ENCODE measurements at places on chromosomes 3 and 15.

DNA sequence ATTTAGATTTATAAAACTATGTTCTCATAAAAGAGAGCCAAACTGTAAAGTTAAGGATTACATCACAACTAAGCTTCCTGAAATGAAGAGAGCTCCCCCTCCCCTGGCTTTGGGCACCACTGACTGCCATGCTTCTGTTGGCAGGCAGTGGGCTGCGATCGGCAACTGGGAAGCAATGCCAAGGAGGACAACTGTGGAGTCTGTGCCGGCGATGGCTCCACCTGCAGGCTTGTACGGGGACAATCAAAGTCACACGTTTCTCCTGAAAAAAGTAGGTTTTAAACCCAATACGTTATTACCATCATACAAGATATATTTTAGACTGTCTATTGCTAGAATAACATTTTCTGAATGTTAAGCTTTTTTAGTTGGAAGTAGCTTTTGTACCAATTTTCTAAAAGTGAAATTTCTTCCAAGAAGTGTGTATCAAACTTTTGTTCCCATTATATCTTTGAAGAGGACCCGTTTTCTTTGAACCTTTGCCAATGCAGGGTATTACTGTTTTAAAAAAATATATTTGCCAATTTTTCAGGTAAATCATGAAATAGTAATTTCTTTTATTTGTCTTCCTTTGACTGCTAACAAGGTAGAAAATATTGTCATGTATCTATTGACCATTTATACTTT lies 184.1 kb downstream of the ADAMTSL3 start:
- peak; percentile 3 for DNase-seq

DNA sequence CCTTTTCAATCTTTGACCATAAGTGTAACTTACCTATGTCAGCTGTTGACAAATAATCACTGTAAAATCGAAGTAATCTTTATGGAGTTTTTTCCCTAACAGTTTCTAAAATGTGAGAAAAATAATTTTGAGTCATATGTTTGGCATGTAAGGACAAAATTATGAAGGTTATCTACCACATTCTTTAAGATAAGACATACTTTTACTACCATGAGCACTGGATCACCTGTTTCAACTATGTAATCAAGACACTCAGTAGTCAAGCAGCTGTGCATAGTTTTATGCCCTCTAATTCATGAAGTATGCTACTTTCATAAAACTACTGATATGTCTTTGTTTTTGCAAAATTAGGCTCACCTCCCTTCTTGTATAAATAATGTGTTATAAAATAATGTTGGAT lies 12.1 kb downstream of the FGF7 start:
- no peak for DNase-seq

- no peak for DNase-seq
Measured at GRCh38 chr15:98528046-98528725, 120.2 kb upstream of the IGF1R start.

DNA sequence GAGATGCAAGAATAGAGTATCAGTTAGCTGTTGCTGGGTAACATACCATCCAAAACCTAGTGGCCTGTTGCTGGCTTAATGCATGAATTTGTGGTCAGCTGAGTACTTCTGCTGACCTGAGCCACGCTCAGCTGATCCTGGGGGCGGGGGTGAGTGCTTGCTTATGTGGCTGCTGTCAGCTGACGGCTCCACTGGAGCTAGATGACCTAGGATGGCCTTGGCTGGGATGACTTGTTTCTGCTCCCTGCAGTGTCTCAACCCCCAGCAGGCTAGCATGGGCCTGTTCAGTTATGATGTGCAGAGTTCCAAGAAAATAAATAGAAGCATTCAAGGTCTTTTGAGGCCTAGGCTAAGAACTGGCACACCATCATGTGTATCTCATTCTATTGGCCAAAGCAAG lies 63.9 kb downstream of the FBLN2 start:
- no peak for DNase-seq

DNA sequence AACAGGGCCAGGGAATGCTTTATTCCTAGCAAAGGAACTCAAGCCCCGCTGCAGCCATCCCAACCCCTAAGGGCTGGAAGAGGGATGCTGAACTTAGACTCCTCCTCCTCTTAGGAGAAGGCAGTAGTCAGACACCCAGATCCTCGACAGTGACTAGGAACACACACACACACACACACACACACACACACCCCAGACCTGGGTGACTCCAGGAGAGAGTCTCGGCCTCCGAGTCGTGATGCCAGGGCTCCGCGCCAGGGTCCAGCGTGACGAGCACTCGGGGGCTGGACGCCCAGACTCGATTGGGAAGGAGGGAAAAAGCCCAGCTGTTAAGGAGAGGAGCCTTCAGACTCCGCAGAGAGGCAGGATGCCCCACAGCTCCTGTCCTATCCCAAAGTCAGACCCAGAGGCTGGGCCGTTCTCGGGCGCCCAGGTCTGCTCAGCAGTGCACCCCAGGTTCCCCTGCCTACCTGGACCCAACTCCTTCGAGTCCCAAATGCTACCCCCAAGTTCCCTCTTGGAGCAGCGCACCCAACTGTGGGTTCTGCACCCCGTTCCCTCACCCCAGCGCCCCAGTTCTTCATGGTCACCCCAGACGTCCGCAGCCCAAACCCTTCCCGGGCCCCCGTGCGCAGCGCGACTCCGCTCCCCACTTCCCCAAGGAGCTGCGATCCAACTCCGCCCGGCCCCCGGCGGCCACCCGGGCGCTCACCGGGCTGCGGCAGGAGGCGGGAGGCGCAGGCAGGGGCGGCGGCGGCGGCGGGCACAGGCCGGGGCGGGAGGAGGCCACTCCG lies 421 bp downstream of the BMF start:
- no peak for DNase-seq

DNA sequence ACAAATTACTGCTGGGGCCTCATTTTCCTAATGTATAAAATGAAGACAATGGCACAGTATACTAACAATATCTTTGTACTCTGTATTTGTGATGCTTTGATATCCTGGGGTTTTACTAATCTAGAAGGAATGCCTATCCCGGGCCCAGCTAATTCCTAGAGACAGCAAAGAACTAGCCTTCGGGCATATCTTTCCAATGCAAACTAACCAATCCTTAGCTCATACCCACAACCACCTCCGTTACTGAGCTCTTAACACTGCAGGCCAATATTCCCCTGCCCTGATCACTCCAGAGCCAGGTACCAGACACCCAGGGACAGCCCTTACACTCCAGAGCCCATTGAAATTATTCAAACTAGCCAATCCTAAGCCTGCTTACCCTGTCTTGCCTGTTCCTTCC lies 309.0 kb downstream of the ULK4 start:
- no peak for DNase-seq

GRCh38 chr3:16912400-16913263 lies 27.9 kb downstream of the PLCL2 start:
- DNase-seq = no peak

DNA sequence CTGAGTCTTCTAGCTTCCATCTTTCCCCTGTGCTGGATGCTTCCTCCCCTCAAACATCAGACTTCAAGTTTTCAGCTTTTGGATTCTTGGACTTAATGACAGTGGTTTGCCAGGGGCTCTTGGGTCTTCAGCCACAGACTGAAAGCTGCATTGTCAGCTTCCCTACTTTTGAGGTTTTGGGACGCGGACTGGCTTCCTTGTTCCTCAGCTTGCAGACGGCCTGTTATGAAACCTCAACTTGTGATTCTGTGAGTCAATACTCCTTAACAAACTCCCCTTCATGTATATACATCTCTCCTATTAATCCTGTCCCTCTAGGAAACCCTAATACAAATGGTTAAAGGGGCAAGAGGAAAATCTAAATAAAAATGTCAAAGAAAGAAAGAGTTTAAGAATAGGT lies 100.1 kb downstream of the ABI3BP start:
- DNase-seq = no peak

- DNase-seq = no peak
Measured at GRCh38 chr3:196927571-196928453, 14.5 kb downstream of the NCBP2 start.

DNA sequence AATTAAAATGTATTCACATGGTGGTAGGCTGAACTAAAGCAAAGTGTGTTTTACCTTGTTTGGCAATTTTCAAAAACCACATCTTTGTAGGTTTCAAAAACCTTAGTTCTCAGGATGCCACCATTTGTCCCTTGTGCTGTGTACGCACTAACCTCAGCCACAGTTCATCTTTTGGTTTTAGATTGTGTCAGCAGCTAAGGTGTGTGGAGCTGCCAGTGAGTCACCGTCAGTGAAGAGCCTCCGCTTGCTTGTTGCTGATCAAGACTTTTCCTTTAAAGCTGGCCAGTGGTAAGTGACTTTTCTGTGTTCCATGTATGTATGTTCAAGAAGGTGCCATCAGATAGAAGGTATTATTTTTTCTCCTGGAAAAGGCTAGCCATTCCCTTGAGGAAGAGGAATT lies 21.1 kb downstream of the OXNAD1 start:
- peak; percentile 41 for DNase-seq

DNA sequence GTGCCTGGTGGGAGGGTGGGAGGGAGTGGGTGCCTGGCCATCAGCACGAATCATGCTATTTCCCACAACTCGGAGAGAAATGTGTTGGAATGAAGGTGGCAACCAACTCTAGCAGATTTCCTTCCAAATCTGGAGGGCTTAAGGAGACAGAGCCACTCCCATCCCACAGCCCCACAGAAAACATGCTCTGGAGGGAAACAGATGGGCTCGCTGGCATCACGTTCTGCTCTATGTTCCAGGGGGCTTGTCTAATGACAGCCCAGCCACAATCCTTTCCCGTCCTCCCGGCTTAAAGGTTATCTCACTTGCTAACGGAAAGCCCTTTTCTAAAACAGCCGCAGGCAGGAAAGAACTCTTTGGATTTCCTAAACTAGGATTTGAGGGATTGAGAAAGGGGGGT lies 65.3 kb downstream of the ADAMTS17 start:
- DNase-seq = no peak

Measured in DND-41 (cell line).